Left lung (tissue), 14 donors: ENCODE measurements at places on chromosomes 1 and 21.

DNA sequence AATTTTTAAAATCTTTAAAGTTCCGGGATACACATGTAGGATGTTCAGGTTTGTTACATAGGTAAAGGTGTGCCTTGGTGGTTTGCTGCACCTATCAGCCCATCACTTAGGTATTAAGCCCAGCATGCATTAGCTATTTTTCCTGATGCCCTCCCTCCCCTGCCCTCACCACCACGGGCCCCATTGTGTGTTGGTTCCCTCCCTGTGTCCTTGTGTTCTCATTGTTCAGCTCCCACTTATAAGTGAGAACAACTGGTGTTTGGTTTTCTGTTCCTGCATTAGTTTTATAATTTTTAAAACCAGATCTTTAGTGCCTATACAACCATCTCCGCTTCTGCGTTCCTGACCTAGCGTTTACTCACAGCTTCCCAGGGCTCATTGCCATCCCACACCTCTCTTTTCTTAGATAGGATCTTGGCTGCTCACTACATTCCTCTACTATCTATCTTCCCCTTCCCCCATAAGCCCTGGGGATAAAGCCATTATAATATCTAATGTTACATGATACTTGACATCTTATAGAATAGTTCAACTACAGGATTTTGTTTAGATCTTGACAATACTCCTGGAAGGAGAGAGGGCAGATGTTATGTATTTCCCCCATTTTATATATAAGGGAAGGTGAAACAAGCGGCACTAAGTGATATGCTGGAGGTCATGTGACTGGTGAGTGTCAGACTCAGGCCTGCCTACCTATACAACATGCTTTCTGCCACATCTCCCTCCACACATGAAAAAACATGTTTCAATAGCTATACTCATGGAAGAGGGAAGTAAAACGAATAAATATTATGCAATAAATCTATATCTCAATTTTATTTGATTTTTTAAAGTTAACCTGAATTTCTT, 52.3 kb upstream of the DNAJC6 start:
- H3K4me3 ChIP-seq: no peak overlapping the region
- peaks cover 15% of the 10 kb centered on the region for H3K27me3 ChIP-seq
- no peak overlapping the region for H3K27ac ChIP-seq
- DNase-seq: no peak
- H3K36me3 ChIP-seq: no peaks in the 10 kb centered on the region
- peaks cover 5% of the 10 kb centered on the region for H3K4me1 ChIP-seq

GRCh38 chr1:179781962-179782361, 38.9 kb downstream of the FAM163A start:
- peak; percentile 60 for DNase-seq
- H3K27me3 ChIP-seq: no peaks in the 10 kb centered on the region
- no peaks in the 10 kb centered on the region for H3K4me1 ChIP-seq
- H3K36me3 ChIP-seq: no peaks in the 10 kb centered on the region
- no peak overlapping the region for H3K4me3 ChIP-seq

- H3K27ac ChIP-seq: peak overlapping the region; percentile 47
- H3K4me1 ChIP-seq: peaks cover 32% of the 10 kb centered on the region
- no peaks in the 10 kb centered on the region for H3K36me3 ChIP-seq
Observed at GRCh38 chr1:198176179-198176578, 19.4 kb downstream of the NEK7 start.

DNA sequence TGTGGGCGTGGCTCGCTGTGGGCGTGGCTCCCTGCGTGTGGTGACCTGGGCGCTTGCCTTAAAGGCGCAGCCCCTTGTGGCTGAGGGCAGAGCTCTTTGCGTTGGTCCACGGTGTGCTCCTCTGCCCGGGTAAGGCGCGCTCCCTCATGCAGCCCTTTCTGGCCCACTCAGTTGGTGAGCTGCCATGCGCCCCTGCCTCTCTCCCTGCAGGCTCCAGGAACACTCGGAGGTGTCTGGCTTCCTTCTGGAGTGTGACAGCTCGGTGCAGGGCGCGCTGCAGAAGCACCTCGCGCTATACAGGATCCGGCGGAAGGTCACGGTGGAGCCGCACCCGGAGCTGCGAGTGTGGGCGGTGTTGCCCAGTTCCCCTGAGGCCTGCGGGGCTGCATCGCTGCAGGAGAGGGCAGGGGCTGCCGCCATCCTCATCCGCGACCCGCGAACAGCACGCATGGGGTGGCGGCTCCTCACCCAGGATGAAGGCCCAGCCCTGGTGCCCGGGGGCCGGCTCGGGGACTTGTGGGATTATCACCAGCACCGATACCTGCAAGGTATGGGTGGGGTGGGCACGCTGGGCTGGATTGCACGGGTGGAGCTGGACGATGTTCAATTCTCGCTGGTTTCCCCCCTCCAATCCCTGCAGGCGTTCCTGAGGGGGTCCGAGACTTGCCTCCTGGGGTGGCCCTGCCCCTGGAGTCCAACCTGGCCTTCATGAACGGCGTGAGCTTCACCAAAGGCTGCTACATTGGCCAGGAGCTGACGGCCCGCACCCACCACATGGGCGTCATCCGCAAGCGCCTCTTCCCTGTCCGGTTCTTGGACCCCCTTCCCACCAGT, 9.1 kb downstream of the IBA57 start:
- H3K4me3 ChIP-seq: peak overlapping the region; percentile 22
- H3K36me3 ChIP-seq: peaks cover 6% of the 10 kb centered on the region
- no peak overlapping the region for H3K27ac ChIP-seq
- DNase-seq: peak; percentile 35

GRCh38 chr1:108716437-108717230, 3.9 kb downstream of the FNDC7 start:
- no peaks in the 10 kb centered on the region for H3K36me3 ChIP-seq
- DNase-seq: no peak
- H3K4me3 ChIP-seq: no peak overlapping the region

DNA sequence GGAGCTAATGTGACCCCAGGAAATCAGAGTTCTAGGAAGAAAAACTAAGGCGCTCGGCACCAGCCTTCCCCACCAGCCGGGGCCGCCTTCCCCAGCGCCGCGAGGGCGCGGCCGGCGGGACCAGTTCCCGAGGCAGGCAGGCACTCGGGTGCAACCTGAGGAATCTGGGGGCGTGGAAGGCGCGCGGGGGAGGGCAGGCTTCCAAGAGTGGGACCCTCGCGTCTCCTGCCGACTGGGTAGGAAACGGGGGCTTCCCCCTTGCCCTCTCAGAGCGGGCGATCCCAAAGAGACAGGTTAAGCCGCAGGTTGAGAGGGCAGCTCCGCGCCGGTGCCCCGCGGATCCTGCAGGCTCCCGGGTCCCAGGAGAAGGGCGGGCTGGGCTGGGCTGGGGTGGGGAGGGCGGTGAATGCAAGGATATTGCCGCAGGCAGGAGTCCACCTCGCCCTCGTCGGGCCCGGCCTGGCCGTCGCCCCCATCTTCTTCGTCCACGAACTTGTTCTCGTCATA, 431 bp downstream of the ARPC5 start:
- H3K27me3 ChIP-seq: no peaks in the 10 kb centered on the region
- DNase-seq: no peak
- H3K27ac ChIP-seq: peak overlapping the region; percentile 96
- H3K4me1 ChIP-seq: peaks cover 48% of the 10 kb centered on the region
- peak overlapping the region; percentile 90 for H3K4me3 ChIP-seq

- H3K4me1 ChIP-seq: peaks cover 11% of the 10 kb centered on the region
- peak overlapping the region; percentile 56 for H3K4me3 ChIP-seq
Observed at GRCh38 chr1:214550857-214551435, 456 bp downstream of the PTPN14 start.
